ENCODE measurements at places on chromosomes 13 and 19. TPM values are rescaled to one million over a fixed set of nuclear protein-coding genes. Genes with fewer than 3 reads are reported as not detected.

The TNFSF13B gene
- 2.1 TPM for total RNA-seq

The CBLC gene
- not detected for total RNA-seq

The CLIP3 gene
- total RNA-seq = 3.6 TPM

The CAPN12 gene
- total RNA-seq = not detected

The MCF2L gene
- total RNA-seq = 45.9 TPM

The DLEU7 gene
- not detected for total RNA-seq

The ZNF285 gene
- total RNA-seq = 4.9 TPM

The SLITRK1 gene
- not detected for total RNA-seq

GRCh38 chr13:45784755-45785675 is 66.5 kb downstream of the SIAH3 start:
- DNase-seq = no peak

GRCh38 chr13:47813718-47814117 is 187.4 kb downstream of the SUCLA2 start:
- DNase-seq = no peak

- no peak for DNase-seq
Observed at GRCh38 chr13:112772929-112773328, 83.1 kb downstream of the ATP11A start.

DNA sequence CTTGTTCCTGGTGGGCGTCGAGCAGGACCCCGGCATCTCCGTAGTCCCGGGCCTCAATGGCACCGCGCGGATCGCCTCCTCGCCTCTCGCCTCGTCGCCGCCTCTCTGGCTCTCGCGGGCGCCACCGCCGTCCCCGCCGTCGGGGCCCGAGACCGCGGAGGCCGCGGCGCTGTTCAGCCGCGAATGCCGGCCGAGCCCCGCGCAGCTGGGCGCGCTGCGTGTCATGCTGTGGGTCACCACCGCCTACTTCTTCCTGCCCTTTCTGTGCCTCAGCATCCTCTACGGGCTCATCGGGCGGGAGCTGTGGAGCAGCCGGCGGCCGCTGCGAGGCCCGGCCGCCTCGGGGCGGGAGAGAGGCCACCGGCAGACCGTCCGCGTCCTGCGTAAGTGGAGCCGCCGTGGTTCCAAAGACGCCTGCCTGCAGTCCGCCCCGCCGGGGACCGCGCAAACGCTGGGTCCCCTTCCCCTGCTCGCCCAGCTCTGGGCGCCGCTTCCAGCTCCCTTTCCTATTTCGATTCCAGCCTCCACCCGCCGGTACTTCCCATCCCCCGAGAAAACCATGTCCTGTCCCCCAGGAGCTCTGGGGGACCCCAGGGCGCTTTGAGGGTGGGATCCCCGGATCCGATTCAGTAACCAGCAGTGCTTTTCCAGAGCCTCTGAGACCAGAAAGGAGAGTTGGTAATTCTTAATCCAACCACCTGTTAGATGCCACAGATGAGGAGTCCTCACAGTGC is 885 bp downstream of the MLNR start:
- DNase-seq = no peak

DNA sequence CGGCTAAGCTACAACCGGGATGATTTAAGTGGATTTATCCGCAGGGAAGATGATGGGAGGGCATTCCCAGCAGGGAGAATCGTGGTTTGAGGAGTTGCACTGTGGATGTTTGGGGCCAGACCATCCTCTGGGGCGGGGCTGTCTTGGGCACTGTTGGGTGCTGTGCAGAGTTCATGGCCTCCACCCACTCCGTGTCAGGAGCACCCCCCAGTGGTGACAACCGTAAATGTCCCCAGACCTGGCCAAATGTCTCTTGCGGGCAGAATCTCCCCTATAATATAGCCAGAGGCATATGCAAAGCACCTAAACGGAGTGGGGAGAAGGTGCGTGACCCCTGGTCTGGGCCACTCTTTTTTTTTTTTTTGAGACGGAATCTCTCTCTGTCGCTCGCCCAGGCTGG is 40.2 kb downstream of the SMIM24 start:
- DNase-seq = peak; percentile 80

GRCh38 chr13:110802260-110802659 is 88.8 kb downstream of the ING1 start:
- DNase-seq = no peak

GRCh38 chr13:24160458-24161009 is at the start of gene SPATA13:
SPATA13 (plus strand) TSS chr13:24160720; CDS start chr13:24222930, 62,210 bp downstream.
- DNase-seq = peak; percentile 97

- no peak for DNase-seq
Observed at GRCh38 chr19:7947939-7948338, 4.5 kb upstream of the TIMM44 start.

DNA sequence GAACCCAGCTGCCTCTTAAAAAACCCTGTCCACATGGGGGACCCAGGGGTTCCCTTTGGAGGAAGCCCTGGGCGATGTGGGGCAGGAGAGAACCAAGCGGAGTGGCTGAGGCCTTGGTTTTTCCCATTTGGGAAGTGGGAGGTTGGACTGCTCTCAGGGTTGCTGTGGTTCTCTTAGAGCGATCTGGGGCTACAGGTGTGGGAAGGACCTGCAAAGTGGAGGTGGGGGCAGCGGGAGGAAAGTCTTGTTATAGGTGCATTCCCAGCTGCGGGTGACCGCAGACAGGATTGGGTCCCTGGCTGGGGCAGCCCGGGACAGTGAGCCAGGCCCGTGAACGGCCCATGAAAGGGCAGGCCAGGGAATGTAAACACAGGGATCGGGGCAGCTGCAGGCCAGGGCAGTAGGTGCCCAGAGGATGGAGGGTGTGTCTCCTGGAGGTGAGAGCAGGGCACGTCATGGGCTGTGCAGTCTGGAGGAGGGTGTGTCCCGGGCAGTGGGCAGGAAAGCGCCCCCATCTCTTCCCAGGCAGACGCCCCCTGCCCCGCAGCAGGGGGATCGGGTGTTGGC is 814 bp downstream of the SLC25A23 start:
- DNase-seq = no peak

DNA sequence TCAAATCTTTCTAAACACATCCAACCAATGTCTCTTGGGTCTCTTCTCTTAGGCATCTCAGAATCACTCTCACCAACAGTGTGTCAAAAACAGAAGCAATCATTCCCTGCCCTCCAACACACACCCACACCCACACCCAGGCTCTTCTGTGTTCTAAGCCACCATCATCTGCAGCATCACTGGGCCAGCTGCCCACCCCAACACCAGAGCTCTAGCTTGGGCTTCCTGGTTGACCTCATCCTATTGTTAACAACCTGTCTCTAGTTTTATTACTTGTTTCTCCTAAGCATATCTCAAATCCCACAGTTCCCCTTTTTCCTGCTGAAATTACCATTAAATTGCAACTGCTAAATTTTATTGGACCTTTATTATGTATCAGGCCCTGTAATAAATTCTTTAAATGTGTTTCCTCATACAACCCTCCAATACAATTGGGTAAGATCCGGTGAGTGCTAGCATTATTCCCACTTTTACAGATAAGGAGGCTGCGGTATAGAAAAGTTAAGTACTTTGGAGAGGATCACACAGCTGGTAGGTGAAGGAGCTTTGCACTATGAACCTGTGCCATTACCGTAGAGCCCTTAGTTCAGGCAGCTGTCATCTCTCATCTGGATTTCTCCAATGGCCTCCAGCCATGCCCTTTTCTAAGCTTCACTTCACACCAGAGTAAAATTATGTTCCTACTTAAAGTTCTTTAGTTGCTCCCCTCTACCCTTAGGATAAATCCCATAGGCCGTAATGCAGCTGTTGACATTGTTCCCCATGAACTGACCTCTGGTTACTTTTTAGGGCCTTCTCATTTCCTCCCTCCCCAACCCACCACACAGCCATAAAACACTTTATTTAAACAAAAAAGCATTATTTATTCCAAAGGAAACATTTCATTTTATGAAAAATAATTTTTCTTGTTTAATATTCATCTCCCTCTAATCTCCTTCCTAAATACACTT is 227.7 kb downstream of the B3GLCT start:
- DNase-seq = no peak

DNA sequence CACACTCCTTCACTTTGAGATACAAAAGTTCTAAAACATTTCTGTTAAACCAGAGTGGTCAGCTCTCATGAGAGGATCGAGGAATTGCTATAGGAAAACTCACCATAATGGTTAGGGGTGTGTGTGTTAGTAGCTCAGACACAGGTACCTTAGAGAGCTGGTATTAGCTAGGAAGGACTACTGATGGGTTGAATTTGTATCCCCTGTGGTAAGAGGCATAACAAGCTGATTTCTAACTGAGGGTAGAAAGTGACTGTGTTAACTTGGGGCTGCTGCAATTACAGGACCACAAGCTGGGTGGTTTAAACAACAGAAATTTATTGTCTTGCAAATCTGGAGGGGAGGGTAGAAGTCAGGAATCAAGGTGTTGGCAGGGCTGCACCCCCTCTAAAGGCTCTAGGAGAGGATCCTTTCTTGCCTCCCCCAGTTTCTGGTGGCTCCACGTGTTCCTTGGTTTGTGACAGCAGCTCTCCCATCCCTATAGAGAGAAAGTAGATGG is 17.4 kb downstream of the LEUTX start:
- no peak for DNase-seq

- no peak for DNase-seq
Observed at GRCh38 chr19:31261019-31261602, 88.1 kb downstream of the TSHZ3 start.

GRCh38 chr19:21848706-21849105 is 12.7 kb upstream of the ZNF43 start:
- DNase-seq = no peak

DNA sequence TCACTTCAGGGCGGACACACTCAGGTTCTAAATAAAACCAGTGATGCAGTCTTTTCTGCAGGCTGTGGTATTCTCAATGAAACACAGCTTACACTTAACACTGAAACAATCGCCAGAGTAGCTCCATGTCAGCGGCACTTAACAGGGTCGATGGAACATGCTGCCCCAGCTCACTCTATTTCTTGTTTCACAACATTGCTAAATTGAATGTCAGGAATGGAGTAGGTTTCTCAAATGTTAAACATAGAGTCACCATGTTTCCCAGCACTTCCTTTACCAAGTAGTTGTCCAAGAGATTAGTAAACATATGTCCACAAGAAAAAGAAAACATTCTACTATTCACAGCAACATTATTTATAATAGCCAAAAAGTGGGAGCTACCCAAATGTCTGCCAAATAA is 306.9 kb downstream of the SLITRK6 start:
- DNase-seq = no peak

DNA sequence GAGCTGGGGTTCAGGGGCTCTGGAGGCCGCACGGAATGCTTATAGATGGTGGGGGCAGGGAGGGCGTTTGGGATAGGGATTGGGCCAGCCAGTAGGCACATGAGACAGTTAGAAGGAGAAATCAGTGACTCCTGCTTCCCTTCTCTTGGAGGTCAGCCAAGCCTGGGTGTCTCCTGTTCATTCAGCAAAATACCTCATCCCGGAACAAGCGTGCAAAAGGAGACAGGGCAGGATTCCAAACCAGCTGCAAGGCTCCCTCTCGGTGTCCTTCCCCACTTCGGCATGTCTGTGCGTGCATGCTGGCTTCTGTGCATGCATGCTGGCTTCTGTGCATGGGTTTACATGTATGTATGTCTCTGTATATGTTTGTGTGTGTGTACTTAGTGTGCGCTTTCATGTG is 37.3 kb upstream of the PEPD start:
- DNase-seq = no peak

- DNase-seq = no peak
Observed at GRCh38 chr19:42436006-42436405, 6.7 kb downstream of the CXCL17 start.

DNA sequence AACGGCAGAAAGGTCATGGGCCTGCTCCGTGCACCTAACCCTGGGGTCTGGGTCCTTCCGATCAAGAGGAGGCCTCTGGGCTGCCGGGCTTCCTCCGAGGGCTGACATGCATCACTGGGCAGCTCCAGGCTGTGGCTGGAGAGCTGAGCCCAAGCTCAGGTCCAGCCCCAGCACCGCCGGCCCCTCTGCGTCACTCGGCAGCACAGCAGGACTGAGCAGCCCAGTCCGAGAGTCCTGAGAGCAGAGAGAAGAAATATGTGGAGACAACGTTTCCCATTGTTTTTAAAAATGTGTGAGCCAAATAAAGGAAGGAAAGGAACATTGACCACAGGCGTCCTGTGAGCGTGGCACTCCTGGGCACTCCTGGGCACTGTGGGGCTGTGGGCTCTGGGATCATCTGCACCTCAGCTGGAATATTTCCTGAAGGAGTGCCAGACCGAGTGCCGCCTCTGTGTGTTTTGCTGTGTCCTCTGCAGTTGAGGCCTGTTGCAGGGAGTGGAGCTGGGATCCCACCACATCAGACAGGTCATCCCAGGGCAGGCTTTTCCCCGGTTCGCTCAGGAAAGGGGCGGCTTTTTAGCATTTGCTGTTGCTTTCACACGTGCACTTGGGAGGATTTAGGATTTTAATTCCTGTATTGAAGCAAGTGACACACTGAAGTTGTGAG is 37.8 kb upstream of the TFDP1 start:
- DNase-seq = no peak

GRCh38 chr13:43782686-43783085 is 4.1 kb downstream of the ENOX1 start:
- no peak for DNase-seq

GRCh38 chr19:44585371-44586133 is 27.8 kb upstream of the IGSF23 start:
- DNase-seq = no peak

- no peak for DNase-seq
Observed at GRCh38 chr19:29635963-29636362, 29.3 kb upstream of the PLEKHF1 start.

- DNase-seq = peak; percentile 48
Observed at GRCh38 chr19:19110410-19111135, 27.7 kb downstream of the TMEM161A start.

GRCh38 chr13:23561261-23561660 is 9.0 kb upstream of the TNFRSF19 start:
- DNase-seq = no peak

DNA sequence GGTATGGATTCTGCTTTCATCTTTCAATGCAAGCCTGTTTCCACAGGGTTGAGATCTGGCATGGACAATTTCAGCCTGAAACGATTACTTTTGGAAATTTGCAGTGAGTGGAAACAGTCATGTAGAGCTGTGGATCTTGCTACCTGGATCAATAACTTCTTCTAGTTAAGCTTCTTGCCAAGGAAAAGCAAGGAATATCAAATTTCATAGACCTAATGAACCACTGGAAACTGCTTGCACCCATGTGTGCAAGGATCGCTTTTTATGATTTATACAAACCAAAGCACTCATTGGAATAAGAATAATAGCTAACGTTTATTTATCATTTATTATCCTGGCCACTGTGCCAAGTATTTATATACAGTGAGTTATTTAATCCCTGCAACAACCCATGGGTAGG is 392.8 kb downstream of the KCNRG start:
- DNase-seq = no peak

GRCh38 chr19:6744381-6745301 is 5.2 kb downstream of the TRIP10 start:
- DNase-seq = peak; percentile 89
